ENCODE measurements at places on chromosomes 12 and 14.
A peak's percentile ranks its signal among the peaks of the same experiment; 100 is the strongest.

DNA sequence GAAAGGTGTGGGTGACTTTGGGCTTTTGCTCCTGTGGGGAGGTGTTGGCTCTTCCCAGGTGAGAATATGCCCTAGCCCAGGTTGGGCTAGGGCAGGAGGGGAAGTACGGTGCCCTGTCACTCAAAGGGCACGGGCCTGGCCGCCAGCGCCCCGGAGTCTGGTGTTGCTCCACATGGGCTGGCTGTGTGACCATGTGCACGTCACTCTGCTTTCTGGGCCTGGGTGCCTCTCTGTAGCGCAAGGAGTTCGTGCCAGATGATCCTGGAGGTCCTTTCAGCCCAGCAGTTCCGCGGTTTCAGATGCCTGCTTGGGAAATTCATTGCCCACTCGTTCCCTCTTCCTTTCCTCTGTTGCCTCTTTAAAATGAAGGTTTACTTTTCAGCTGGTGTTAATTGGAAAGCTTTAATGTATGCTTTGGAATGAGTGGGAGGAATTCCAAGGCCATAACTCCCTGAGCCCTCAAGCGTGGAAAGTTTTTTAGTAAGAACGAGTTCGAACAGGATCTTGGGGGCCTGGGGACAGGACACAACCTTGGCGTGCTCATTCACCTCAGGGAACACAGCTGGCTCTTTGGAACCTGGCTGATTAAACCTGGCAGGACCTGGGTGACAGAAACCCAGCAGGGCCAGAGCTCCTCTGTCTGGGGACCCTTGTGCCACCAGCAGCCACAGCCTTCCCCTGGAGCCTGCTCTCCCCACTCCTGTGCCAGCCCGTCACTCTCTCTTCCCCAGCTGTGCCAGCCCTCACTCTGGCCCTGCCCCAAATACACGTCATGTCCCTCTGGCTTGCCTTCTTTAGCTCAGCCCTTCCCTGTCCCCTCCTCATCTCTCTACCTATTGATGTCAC lies 42.8 kb downstream of the TSPAN9 start:
- no peak for DNase-seq

DNA sequence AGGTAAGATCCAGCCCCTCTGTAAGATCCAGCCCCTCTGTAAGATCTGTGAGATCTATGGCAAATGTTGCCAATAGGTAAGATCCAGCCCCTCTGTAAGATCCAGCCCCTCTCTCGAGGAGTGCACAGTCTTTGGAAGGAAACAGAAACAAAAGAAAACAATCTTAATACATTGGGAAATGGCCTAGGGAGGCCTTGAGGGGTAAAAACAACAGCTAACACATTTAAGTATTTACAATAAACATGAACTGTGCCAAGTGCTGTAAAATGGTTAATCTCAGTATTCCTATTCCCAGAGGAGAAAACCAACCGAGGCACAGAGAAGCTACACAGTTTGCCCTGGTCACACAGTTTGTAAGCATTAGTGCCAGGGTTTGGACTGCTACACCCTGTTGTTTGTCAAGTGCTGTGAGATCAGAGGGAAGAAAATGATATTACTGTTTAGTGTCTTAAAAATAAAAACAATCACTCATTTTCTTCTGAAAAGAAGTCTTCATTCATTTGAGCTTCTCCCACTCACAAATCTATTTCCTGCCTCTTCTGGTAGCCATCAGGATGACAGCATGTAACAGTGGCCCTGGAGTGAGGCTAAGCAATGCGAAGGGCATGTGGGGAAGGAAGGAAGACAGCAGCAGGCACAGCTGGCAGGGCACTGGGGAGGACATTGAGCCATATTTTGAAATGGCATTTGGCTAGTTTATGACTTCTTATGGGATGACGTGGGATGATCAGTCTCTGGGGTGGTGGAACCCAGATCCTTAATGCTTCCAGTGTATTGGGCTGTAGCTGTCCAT lies 118.7 kb upstream of the PTPRQ start:
- peak; percentile 5 for DNase-seq

GRCh38 chr12:50926415-50926814 lies 25.9 kb upstream of the HIGD1C start:
- DNase-seq, result no peak

- DNase-seq, result peak; percentile 65
Observed at GRCh38 chr12:2057041-2057794, 4.4 kb downstream of the CACNA1C start.

GRCh38 chr12:127060310-127060847 lies 1206.6 kb upstream of the TMEM132C start:
- DNase-seq, result no peak

- no peak for DNase-seq
Observed at GRCh38 chr14:33386140-33386539, 447.5 kb downstream of the NPAS3 start.

DNA sequence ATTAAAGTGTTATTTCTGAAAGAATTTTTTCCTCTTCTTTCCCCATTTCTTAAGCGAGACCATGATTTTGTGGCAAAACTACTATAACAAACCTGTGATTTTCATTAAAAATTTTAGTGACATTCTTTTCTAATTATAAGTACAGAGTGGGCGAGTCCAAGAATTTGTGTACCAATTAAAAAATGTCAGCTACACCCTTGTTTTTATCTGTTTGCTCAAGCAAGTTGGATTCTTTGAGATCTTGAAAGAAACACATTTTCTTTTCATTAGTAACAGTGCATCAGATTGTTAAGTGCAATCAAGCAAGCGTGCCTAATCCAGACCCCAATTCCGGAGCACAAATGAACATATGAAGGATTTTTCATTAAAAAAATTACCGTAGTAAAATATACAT lies 338.8 kb upstream of the DDHD1 start:
- no peak for DNase-seq

DNA sequence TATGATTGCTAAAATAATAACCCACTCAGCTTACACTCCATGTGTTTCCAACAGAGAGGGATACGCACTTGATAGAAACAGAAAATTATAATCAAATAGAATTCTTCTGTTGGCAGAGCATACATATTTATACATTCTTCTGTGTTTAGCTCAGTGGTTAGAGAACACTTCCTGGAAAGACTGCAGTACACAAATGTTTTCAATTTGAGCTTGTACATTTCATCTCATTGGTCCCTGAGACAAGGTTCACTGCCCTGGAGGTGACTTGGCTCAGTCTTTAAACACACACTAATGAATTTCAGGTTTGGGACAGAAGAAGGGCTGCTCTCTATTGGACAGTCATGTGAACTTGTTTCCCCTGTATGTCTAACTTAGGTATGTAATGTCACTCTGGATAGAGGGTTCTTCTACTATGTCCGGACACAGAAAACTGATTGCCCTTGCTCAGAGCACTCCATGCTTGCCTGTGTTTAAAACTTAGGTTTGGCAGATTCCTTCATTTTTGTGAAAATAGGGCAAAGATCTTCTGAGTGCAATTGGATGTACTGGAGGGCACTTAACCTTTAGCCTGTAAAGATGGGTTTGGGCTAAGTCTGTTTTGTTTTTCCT lies 22.9 kb downstream of the PROX2 start:
- peak; percentile 37 for DNase-seq

- DNase-seq, result peak; percentile 43
Observed at GRCh38 chr14:103521951-103522563, 573 bp downstream of the CKB start.

DNA sequence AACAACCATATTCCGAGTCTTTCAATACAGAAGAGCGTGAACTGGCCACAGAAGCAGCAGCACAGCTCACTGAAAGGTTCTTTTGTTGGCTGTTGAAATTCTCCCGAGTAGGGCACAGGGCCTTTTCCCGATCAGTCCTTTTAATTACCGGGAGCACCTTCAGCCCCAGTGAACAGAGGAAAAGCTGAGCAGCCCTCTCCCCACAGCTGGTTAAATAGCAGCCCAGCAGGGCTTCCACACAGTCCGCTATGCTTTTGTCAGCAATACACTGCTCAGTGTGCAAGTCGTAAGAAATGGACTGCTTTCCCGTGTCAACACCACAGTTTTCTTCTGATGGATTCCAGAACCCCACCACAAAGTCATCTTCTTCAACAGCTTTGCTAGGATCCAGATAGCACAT lies 61.3 kb downstream of the DICER1 start:
- DNase-seq, result peak; percentile 14

GRCh38 chr12:53791735-53792326 lies 40.1 kb upstream of the CISTR start:
- peak; percentile 3 for DNase-seq

- DNase-seq, result no peak
Observed at GRCh38 chr12:105352052-105352451, 21.6 kb downstream of the C12orf75 start.

- DNase-seq, result peak; percentile 22
Observed at GRCh38 chr12:81758421-81759189, 545 bp downstream of the PPFIA2 start.

GRCh38 chr12:131264635-131265034 lies 310.9 kb downstream of the ADGRD1 start:
- no peak for DNase-seq

DNA sequence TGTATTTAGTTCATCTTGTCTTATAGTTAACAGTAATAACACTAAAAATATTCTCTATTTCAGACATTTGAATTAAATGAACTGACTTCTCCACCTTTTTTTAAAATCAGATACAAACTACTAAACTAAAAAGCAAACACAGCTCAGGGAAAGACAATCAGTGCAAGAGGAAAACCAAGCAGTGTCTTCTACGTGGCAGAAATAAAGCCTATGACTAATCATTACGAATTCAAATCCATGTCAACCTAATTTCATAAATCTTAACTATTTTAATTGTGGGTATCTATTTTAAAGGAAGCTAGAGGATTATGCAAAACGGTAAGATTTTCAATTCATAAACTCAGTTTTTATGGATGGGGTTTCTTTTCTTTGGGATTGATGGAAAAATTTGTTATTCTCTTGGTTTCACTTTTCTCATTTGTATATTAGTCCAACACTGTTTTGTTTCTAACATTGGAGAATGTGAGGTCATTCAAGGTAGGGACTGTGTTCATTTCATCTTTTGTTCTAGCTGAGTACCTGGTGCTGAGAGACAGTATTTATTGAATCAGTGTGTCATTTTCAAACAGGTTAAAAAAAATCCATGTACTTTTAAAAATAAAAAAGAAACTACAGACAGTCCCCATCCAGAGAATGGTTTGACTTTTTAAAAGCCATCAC lies 12.8 kb upstream of the PALS1 start:
- no peak for DNase-seq

- no peak for DNase-seq
Observed at GRCh38 chr14:102026934-102027333, 59.9 kb downstream of the HSP90AA1 start.

GRCh38 chr14:104792101-104792884 lies 3.3 kb downstream of the AKT1 start:
- no peak for DNase-seq

DNA sequence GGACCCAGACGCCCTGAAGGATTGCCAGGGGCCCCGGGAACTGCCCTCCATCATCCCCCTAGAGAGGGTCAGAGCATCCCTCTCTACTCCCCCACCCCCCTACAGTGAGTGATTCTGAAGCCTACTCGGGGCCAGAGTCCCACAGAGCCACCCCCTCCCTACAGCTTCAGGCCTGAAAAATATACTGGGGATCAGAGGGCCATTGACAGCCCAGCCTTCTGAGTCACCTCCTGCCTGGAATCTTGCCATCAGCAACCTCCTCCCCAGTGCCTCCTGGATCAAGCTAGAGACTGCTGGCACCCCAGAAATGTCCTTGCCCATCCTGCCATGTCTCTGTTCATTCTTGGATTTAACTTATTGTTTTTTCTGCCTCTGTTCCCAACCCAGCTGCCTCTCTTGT lies 21.7 kb upstream of the MIA2 start:
- DNase-seq, result no peak

- DNase-seq, result peak; percentile 37
Observed at GRCh38 chr14:103641161-103641560, 12.2 kb downstream of the KLC1 start.

GRCh38 chr14:37566811-37567371 lies 28.2 kb downstream of the FOXA1 start:
- DNase-seq, result no peak

DNA sequence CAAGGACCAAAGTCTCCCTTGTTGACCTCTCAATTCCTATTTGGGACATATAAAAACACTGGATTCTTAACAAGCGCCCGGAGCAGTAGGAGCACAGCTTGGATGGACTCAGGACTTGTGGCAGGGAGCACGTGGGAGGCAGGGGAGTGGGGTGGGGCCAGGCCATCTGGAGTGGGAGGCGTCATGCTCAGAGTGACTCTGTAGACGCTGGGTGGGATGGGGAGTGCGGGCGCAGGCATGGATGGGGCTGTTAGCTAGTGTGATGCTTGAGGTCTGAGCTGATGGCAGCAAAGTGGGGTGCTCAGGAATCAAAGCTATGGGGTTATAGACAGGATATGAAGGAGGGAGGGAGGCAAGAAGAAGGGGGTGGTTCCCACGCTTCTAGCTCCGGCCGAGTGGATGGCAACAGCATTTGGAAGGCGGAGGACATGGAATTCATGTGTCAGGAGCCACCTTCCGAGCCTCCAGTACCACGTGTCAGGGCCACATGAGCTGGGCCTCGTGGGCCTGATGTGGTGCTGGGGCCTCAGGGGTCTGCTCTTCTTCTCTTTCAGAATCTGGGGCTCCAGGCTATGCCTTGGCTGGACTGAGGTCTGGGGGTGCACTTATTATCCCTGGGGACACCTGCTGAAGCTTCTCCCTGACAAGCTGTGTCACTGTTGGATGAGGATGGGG lies 26.2 kb downstream of the MEG3 start:
- DNase-seq, result no peak

DNA sequence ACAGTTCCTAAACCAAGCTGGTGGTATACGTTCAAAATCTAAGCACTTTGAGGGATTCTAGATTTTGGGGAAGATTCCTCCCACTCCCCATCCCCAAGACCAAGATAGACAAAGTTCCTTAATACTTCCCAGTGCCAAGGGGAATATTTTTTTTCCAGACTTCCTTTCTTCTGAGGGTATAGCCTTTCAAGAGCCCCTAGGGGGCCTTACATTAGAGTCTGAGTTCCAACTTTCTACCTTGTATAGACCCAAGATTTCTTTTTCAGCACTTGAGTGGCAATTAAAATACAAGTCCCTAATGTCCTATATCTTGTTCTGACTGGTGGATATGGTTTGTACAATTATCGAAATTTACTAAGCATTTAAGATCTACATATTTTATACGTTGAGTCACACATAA lies 28.7 kb upstream of the SOS2 start:
- peak; percentile 1 for DNase-seq

- DNase-seq, result no peak
Observed at GRCh38 chr14:94979891-94980290, 177.4 kb downstream of the DICER1 start.

- DNase-seq, result no peak
Observed at GRCh38 chr12:9701380-9702154, 31.3 kb downstream of the CLECL1 start.

GRCh38 chr14:53845813-53846693 lies 110.6 kb downstream of the BMP4 start:
- no peak for DNase-seq

All from mesenchymal stem cell (in vitro differentiated cells and primary cell).